ENCODE measurements at places on chromosomes 1 and 21. TPM values are rescaled to one million over a fixed set of nuclear protein-coding genes. Genes with fewer than 3 reads are reported as not detected.

DNA sequence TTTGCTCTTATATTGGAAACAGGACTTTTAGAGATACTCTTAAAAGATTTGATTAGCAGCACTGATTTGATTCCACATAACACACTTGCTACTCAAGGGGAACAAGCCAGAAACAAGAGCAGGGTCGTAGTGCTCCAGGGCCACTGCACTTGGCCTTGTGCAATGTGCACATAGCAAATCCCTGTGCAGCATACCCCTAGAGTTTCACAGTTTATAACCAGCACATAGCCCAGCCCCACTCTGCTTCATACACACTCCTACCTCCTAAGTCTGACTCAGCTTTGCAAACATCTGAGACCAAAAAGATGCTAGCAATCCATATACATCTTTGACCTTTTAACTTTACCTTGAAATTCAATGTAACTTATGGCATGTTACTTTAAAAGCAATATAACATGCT, 157.6 kb downstream of the VAV3 start:
- H3K27me3 ChIP-seq = no peaks in the 10 kb centered on the region
- H3K4me1 ChIP-seq = no peaks in the 10 kb centered on the region
- no peak for DNase-seq
- no peaks in the 10 kb centered on the region for H3K36me3 ChIP-seq

DNA sequence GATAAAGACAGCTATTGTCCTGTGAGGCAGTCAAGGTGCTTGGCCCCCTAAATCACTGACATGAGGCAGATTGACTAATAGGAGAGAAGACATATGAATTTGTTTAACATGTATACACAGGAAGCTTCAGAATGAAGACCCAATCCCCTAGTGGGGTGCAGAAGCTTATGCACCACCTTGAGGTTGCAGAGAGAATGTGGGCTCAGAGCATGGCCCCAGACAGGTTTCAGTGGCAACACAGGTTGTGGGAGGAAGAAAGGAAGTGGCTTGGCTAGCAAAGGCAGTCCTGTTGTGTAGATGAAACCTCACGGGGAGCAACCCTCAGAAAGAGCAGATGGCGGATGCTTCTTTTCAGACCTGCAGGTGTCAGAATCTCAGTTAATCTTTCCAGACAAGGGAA, 37.0 kb upstream of the PARP1 start:
- no peaks in the 10 kb centered on the region for H3K27me3 ChIP-seq
- DNase-seq = no peak
- no peaks in the 10 kb centered on the region for H3K4me1 ChIP-seq
- H3K36me3 ChIP-seq = no peaks in the 10 kb centered on the region
- H3K4me3 ChIP-seq = no peak overlapping the region
- no peak overlapping the region for H3K27ac ChIP-seq

DNA sequence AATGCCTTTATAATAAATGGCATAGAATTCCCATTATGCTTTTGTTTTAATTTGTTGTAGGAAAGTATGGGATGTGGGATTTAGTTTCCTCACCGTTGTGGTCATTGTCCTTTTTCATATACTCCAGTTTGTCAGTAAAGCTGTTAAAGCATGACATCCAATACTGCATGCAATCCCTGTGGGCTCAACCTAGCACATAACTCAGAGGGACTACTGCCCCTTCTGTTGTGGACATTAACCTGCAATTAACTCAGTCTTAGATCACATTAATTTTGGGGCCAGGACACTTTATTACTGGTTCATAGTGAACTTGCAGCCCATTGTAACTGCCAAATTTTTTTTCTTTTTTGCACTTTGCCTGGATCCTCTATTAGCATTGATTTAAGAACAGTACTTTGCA, 112.5 kb downstream of the DNM3 start:
- H3K4me1 ChIP-seq = no peaks in the 10 kb centered on the region
- no peak overlapping the region for H3K4me3 ChIP-seq
- no peak for DNase-seq
- no peak overlapping the region for H3K27ac ChIP-seq

- DNase-seq = no peak
- no peaks in the 10 kb centered on the region for H3K36me3 ChIP-seq
- no peak overlapping the region for H3K4me3 ChIP-seq
- H3K27ac ChIP-seq = no peak overlapping the region
- H3K27me3 ChIP-seq = no peaks in the 10 kb centered on the region
Measured at GRCh38 chr1:44919400-44919799, 67.0 kb downstream of the EIF2B3 start.

DNA sequence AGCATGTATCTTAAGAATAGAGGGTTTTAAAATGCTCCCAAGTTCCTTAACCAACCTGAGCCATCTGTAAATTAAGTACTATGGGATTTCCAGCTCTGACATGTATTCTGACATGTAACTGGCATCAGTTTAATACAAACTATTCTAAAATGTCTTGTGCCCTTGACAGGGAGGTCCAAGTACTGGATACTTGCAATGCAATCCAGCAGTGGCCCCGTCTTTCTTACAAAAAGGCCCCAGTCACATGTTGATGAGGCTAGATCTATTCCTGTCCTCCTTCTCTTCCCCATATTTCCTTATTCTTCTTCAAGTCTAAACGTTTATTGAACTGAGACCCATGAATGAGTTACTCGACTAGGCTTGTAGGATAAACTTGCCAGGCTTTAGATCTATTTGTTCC, 46.4 kb downstream of the MRPL39 start:
- H3K36me3 ChIP-seq = no peaks in the 10 kb centered on the region
- H3K27me3 ChIP-seq = no peaks in the 10 kb centered on the region
- DNase-seq = no peak
- H3K27ac ChIP-seq = peak overlapping the region; percentile 80

GRCh38 chr1:45005761-45006160, 5.4 kb downstream of the HECTD3 start:
- H3K4me1 ChIP-seq = peaks cover 21% of the 10 kb centered on the region
- no peaks in the 10 kb centered on the region for H3K27me3 ChIP-seq
- no peak overlapping the region for H3K4me3 ChIP-seq

GRCh38 chr21:25647647-25648046, 8.6 kb downstream of the JAM2 start:
- H3K36me3 ChIP-seq = no peaks in the 10 kb centered on the region
- no peaks in the 10 kb centered on the region for H3K4me1 ChIP-seq
- no peak overlapping the region for H3K27ac ChIP-seq
- no peak overlapping the region for H3K4me3 ChIP-seq

DNA sequence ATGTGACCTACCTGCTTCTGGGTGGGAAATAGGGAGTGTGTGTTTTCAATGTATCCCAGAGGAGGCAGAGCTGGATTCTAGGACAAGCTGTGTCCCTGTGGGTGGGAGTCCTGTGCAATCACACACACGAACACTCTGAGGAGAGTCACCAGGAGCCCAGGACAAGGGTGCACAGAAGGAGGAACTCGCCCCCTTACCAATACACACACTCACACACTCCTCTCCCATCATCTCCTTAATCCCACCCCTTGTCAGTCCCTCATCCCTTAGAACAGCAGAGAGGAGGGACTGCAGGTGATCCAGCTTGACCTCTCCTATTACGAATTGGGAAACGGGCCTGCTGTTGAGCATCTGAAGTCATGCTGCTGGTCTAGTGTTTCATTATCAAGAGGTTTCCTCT, 8.5 kb upstream of the MYBPHL start:
- no peaks in the 10 kb centered on the region for H3K4me1 ChIP-seq
- no peak overlapping the region for H3K27ac ChIP-seq
- H3K36me3 ChIP-seq = peaks cover 49% of the 10 kb centered on the region
- DNase-seq = no peak
- no peak overlapping the region for H3K4me3 ChIP-seq

- no peaks in the 10 kb centered on the region for H3K36me3 ChIP-seq
- no peak for DNase-seq
- no peak overlapping the region for H3K4me3 ChIP-seq
- no peaks in the 10 kb centered on the region for H3K27me3 ChIP-seq
- no peaks in the 10 kb centered on the region for H3K4me1 ChIP-seq
Measured at GRCh38 chr1:241007668-241008067, 349.3 kb downstream of the RGS7 start.

GRCh38 chr21:28426545-28426944, 566.1 kb downstream of the LTN1 start:
- no peak overlapping the region for H3K27ac ChIP-seq
- H3K27me3 ChIP-seq = no peaks in the 10 kb centered on the region
- no peaks in the 10 kb centered on the region for H3K4me1 ChIP-seq
- no peaks in the 10 kb centered on the region for H3K36me3 ChIP-seq

GRCh38 chr1:60151311-60151710, 77.7 kb upstream of the C1orf87 start:
- no peaks in the 10 kb centered on the region for H3K4me1 ChIP-seq
- H3K27ac ChIP-seq = no peak overlapping the region
- H3K4me3 ChIP-seq = no peak overlapping the region
- no peaks in the 10 kb centered on the region for H3K27me3 ChIP-seq

DNA sequence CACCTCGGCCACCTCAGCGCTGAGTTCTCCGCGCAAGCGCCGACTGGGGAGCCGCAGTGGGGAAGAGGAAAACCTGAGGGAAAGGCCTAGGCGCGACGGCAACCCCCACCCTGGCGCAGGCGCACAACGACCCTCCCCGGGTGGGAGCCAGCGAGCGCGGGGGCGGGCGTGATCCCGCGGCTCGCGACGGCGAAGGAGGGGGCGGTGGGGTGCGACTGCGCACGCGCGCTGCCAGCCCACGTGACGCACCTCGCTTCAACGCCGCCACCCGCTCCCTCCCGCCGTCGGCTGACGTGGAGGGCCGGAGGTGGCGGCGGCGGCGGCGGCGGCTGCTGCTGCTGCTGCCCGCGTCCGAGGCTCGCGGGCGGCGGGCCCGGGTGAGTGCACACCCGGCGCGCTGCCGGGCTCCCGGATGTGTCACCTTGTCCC, at the start of the genes PIGP and TTC3:
Gene PIGP, minus strand, starts transcription at position 84 of the 429 bp plus-strand sequence. CDS start 556 bp downstream, outside the sequence.
Gene TTC3, plus strand, starts transcription at position 267 of the 429 bp plus-strand sequence. CDS start 14,004 bp downstream, outside the sequence.
- DNase-seq = peak; percentile 91
- peak within 1 kb of the TSS; percentile 97 for H3K27ac ChIP-seq
- H3K4me1 ChIP-seq = peaks cover 16% of the 10 kb centered on the region

DNA sequence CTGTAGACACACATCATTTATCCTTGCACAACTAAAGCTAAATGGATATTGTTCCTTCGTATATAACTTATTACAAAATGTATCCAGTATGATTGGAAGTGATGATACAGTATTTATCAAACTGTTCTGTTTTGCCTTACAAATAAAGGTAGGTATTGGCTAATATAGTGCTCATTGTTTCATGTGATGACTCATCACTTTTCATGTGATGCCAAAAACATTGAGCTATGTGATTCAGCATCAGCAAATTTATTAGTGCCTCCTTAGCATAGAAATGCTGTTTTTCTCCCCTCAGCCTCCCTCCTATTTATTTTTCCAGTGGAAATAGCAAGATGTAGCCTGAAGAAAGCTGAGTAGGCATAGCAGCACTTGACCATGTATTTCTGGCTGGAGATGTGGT, 228.6 kb upstream of the LYPLAL1 start:
- H3K27me3 ChIP-seq = no peaks in the 10 kb centered on the region
- DNase-seq = no peak
- H3K36me3 ChIP-seq = no peaks in the 10 kb centered on the region
- H3K4me3 ChIP-seq = no peak overlapping the region
- H3K4me1 ChIP-seq = no peaks in the 10 kb centered on the region

- H3K4me3 ChIP-seq = no peak overlapping the region
- DNase-seq = peak; percentile 65
- H3K27ac ChIP-seq = peak overlapping the region; percentile 48
- peaks cover 7% of the 10 kb centered on the region for H3K4me1 ChIP-seq
- peaks cover 5% of the 10 kb centered on the region for H3K36me3 ChIP-seq
- H3K27me3 ChIP-seq = no peaks in the 10 kb centered on the region
Measured at GRCh38 chr1:50659107-50659662, 235.9 kb upstream of the DMRTA2 start.

GRCh38 chr1:206757524-206758266, 12.9 kb upstream of the IL19 start:
- no peaks in the 10 kb centered on the region for H3K4me1 ChIP-seq
- no peak for DNase-seq
- no peaks in the 10 kb centered on the region for H3K36me3 ChIP-seq
- H3K27ac ChIP-seq = no peak overlapping the region

GRCh38 chr1:41765152-41765551, 153.6 kb downstream of the HIVEP3 start:
- no peak for DNase-seq
- H3K27me3 ChIP-seq = no peaks in the 10 kb centered on the region
- peaks cover 14% of the 10 kb centered on the region for H3K4me1 ChIP-seq
- no peaks in the 10 kb centered on the region for H3K36me3 ChIP-seq

GRCh38 chr1:36321119-36321951, 2.1 kb downstream of the EVA1B start:
- H3K36me3 ChIP-seq = no peaks in the 10 kb centered on the region
- peak; percentile 63 for DNase-seq
- H3K4me1 ChIP-seq = peaks cover 44% of the 10 kb centered on the region
- no peaks in the 10 kb centered on the region for H3K27me3 ChIP-seq

GRCh38 chr1:244741692-244742091, 88.8 kb downstream of the DESI2 start:
- H3K36me3 ChIP-seq = no peaks in the 10 kb centered on the region
- H3K27ac ChIP-seq = no peak overlapping the region
- H3K27me3 ChIP-seq = no peaks in the 10 kb centered on the region

- H3K4me1 ChIP-seq = peaks cover 56% of the 10 kb centered on the region
- no peaks in the 10 kb centered on the region for H3K27me3 ChIP-seq
- H3K4me3 ChIP-seq = peak overlapping the region; percentile 79
- H3K27ac ChIP-seq = peak overlapping the region; percentile 96
- DNase-seq = peak; percentile 94
Measured at GRCh38 chr1:6601049-6601922, 1.4 kb downstream of the KLHL21 start.

DNA sequence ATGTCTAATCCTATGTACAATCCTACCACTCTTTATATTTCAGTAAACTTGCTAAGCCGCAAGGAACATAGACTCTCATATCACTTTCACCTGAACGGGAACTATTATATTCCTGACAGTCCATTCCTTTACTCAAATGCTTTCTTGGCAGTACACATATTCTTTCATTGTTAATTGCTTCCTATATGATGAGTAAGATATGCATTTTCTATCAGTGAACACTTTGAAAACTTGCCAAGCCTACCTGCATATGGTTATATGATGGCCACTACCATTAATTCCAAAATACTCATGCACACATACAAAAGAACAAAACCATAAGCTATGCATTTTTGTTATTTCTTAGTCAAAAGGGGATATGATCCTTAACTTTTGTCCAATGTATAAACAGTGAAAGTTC, 341.5 kb downstream of the VAV3 start:
- H3K4me1 ChIP-seq = no peaks in the 10 kb centered on the region
- no peak for DNase-seq
- no peak overlapping the region for H3K4me3 ChIP-seq
- H3K27me3 ChIP-seq = no peaks in the 10 kb centered on the region
- no peaks in the 10 kb centered on the region for H3K36me3 ChIP-seq
- H3K27ac ChIP-seq = no peak overlapping the region

DNA sequence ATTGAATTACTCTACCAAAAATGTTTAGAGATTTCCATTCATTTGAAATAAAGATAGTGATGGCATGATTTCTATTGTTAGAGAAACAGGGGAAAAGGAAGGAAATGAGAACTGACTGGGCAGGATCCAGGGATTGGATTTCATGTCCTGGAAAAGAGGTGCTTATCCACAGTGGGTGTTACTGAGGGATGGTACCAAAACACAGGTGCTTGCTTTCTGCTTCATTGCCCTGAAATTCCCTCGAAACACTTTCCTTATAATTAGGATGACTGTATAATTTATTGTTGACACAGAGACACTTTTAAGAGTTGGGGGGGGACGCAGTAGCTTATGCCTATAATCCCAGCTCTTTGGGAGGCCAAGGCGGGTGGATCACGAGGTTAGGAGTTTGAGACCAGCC, 185.0 kb upstream of the KCNK2 start:
- no peak overlapping the region for H3K4me3 ChIP-seq
- H3K36me3 ChIP-seq = no peaks in the 10 kb centered on the region
- no peak overlapping the region for H3K27ac ChIP-seq

SETD4 gene
- 55.5 TPM for total RNA-seq

SPRR2A gene
- total RNA-seq = not detected

HPDL gene
- 0.30 TPM for total RNA-seq

CCDC17 gene
- 11.7 TPM for total RNA-seq

FAM163A gene
- not detected for total RNA-seq

NTRK1 gene
- total RNA-seq = 1.2 TPM

FCER1G gene
- 194 TPM for total RNA-seq

HSD3B1 gene
- not detected for total RNA-seq

NHLH1 gene
- not detected for total RNA-seq

ENTREP3 gene
- total RNA-seq = 30.3 TPM
